ENCODE measurements at places on chromosomes 6 and 20. TPM values are rescaled to one million over a fixed set of nuclear protein-coding genes. Genes with fewer than 3 reads are reported as not detected.

DNA sequence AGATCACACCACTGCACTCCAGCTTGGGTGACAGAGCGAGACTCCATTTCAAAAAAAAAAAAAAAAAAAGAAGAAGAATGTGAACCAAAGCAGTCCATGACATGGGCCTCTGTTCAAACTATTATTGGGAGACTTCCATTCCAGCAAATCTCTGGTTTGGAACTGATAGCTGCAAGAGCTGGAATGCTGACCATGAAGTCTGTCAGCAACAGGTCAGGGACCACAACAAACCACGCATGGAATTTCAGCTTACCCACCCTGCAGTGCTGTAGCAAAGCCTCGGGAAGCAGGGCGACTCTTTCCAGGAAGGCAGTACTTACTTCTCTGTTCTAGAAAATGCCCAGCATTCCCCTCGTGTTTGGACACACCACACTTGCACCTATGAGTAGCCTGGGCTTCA lies 34.1 kb upstream of the TBC1D7 start:
- H3K27me3 ChIP-seq, result no peaks in the 10 kb centered on the region
- DNase-seq, result no peak
- no peak overlapping the region for H3K4me3 ChIP-seq
- peaks cover 26% of the 10 kb centered on the region for H3K36me3 ChIP-seq

GRCh38 chr20:19210391-19211155 lies 1.9 kb upstream of the SLC24A3 start:
- peaks cover 10% of the 10 kb centered on the region for H3K27me3 ChIP-seq
- H3K4me1 ChIP-seq, result peaks cover 38% of the 10 kb centered on the region
- DNase-seq, result peak; percentile 49
- H3K4me3 ChIP-seq, result no peak overlapping the region
- no peaks in the 10 kb centered on the region for H3K36me3 ChIP-seq

GRCh38 chr6:165929607-165930006 lies 238.0 kb downstream of the TBXT start:
- DNase-seq, result no peak
- no peaks in the 10 kb centered on the region for H3K4me1 ChIP-seq
- no peak overlapping the region for H3K4me3 ChIP-seq
- H3K27me3 ChIP-seq, result no peaks in the 10 kb centered on the region
- no peak overlapping the region for H3K27ac ChIP-seq

DNA sequence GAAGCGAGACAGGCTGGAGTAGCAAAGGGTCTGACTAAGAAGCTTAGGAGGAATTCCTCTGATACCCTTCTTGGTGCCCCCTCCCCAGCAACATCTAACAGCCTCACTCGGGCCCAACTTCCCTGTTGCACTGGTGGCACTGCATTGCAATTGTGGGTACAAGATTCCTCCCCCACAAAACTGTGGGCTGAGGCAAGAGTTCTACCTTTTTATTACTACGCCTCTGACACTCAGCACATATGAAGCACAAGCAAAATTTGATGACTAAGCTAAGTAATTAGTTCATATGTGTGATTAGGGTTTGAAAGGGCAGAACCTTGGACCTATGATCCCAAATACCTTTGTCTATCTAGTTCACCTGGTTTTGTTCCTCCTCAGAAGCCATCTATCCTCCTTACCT lies 83.5 kb downstream of the ZHX3 start:
- peak overlapping the region; percentile 25 for H3K27ac ChIP-seq
- H3K36me3 ChIP-seq, result peaks cover under 1% of the 10 kb centered on the region
- H3K4me1 ChIP-seq, result peaks cover 25% of the 10 kb centered on the region

DNA sequence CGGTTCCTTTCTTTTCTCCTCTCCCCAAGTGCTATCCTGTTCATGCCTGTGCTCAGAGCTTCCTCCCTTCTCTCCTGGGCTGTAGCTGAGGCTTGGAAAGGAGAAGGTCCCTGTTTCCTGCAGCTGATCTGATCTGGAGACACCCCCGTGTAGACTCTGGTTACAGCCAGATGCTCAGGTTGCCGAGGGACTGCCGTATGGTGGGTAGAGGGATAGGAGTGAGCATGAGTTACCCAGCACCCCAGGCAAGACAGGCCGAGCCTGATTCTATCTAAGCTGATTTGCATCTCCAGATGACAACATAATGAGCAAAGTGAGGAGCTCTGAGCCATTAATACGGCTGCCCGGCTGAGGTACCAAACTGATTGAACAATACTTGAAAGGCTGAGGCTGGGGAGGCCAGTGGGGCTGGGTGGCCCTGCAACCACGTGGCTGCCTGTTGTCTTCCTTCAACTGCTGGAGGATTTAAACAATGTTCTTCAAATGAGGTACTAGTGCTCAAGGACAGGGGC lies 91.8 kb downstream of the ASXL1 start:
- peaks cover 88% of the 10 kb centered on the region for H3K36me3 ChIP-seq
- peaks cover 54% of the 10 kb centered on the region for H3K4me1 ChIP-seq
- DNase-seq, result no peak
- no peaks in the 10 kb centered on the region for H3K27me3 ChIP-seq
- H3K27ac ChIP-seq, result peak overlapping the region; percentile 37
- no peak overlapping the region for H3K4me3 ChIP-seq

DNA sequence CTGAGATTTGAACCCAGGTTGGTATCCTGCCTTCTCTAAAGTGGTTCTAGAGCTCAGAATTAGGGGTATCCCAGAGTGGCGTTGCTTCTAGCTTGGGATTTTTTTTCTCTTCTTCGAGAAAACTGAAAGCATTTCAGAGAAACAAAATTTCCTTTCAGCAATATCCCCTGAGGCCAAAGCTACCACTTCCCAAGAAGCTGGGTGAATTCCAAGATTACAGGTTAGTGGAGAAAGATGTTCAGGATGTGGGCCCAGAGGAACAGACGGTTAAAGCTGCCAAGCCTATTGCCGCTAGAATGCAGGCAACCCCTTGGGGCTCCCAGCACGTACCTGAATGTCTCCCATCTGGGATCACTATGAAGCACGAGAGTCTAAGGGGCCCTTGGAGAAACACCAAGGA lies 134.1 kb downstream of the FOXO3 start:
- H3K27ac ChIP-seq, result no peak overlapping the region
- H3K36me3 ChIP-seq, result peaks cover 5% of the 10 kb centered on the region
- peaks cover 1% of the 10 kb centered on the region for H3K4me1 ChIP-seq
- H3K4me3 ChIP-seq, result no peak overlapping the region
- no peak for DNase-seq

The SCRT2 gene
- not detected for total RNA-seq

The SLC22A1 gene
- 36.2 TPM for total RNA-seq

Measured in stomach (tissue), 19 donors.